ENCODE measurements at places on chromosomes 1 and 21.

DNA sequence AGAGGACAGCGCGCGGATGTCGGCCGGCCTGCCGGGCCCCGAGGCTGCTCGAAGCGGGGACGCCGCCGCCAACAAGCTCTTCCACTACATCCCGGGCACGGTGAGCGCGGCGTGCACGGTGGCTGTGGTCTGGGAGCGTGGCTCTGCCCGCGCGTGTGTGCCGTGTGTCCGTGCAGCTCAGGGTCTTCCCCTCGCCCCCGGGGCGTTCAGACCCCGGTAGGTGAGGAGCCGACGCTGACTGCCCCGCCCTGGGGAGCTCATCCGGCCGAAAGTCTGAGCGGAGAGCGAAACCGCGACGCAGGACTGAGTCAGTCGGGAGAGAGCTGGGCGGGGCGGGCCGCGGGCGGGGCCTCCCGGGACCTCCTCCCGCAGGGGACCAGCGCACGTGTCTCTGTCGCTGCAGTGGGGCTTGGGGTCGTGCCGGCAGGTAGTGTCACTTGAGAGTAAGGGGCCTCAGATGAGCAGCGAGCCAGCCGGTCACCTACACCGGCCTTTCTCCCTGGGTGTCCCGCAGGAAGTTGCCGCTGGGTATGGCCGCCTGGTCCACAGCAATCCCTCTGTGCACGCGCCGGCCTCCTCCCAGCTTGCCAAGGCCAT lies 520 bp downstream of the PLEKHN1 start:
- peak; percentile 49 for DNase-seq

GRCh38 chr1:159800177-159800930 lies 1.8 kb upstream of the FCRL6 start:
- DNase-seq = no peak

DNA sequence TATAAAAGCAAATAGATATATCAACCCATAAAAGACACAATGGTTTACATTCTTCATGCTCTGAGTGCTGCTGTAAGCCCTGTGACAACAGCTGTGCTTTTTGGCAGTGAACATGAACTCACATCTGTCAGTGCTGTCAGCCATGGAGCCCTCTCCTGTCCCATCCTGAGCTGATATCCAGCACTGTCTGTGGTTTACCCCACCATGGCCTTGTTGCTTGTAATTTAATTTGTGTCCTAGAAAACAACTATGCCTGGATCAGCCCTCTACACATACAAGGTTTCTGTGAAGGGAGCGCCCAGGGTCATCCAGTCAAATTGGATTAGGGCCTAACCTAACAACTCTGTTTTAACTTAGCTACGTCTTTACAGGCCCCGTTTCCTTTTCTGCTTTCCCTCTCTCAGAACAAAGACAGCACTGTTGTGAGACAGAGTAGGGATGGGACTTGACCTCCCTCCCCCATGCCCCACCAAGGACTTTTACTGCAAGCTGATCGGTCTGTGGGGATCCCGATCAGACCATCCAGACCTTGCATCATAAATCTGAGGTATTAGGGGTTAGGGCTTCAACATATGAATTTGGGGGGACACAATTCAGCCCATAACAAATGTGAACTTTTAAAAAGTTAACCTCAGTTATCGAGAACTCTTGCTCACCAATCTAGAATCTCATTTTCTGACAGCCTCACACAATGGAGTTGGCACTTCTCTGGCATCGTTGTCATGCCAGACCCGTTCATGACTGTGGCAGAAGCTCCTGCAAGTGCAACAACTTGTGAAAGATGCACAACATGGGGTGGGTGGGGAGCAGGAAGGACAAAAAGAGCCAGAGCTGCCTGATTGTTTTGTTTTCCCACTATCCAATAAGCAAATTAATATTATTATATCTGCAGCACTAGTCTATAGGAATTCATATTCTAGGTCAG lies 16.4 kb upstream of the SLC44A3 start:
- DNase-seq = no peak

DNA sequence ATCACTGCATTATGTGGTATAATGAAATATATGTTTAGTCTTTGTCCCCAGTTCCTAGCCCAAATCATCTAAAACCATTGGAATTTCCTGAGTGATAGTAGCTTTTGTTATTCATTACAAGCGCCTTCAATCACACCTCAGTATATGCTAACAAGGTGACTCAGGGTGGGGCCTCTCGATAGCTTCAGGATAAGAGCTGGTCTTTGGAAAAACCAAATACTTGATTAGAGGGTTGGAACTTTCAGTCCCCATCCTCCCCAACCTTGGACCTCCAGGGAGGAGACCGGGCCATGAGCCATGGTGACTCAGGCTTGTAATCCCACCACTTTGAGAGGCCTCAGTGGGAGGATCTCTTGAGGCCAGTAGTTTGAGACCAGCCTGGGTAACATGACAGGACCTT lies 5.1 kb upstream of the BRDT start:
- no peak for DNase-seq

DNA sequence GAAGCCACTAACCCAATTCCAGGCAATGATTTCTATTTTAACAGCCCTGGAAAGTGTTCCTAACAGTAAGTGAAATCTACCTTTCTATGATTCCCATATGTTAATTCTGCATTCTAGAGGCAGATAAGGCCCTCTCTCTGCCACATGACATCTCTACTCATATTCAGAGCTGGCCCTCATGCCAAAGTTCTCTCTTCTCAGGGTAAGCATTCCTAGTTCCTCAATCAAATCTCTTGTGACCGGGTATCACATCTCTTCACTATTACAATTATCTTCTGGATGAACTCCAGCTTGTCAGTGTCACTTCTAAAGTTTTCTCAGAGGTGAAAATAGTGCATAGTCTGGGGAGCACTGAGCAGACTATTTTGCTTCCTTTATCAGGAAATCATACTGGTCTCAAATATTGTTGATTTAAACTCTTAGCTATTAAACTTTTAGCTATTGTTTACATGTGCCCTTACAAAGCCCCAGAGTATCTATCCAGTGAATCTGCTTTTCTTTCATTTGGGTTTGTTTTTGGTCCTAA lies 66.4 kb upstream of the TNFSF18 start:
- no peak for DNase-seq

- DNase-seq = no peak
These were observed 19.3 kb upstream of the ACBD6 start for GRCh38 chr1:180521474-180522212.

DNA sequence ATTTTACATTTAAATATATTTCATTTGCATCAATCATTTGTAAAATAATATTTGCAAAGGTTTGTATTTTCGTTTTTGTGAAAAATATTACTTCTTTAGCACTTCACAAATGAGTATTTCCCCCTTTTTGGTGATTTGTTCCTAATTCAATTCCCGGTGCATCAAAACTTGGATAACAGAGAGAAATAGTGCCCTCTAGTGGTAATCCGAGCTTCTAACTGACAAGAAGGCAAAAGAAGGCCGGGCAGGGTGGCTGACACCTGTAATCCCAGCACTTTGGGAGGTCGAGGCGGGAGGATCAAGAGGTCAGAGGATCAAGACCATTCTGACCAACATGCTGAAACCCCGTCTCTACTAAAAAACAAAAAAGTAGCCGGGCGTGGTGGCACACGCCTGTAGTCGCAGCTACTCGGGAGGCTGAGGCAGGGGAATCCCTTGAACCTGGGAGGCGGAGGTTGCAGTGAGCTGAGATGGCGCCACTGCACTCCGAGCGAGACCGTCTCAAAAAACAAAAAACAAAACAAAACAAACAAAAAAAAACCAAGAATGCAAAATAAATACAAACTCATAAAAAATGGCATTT lies 137.7 kb downstream of the COL11A1 start:
- DNase-seq = no peak

- no peak for DNase-seq
These were observed 54.6 kb downstream of the WNT2B start for GRCh38 chr1:112563341-112563740.
